ENCODE measurements at places on chromosomes 4 and X.
A peak's percentile ranks its signal among the peaks of the same experiment; 100 is the strongest.

- DNase-seq: no peak
These were observed 5.4 kb downstream of the ALPK1 start for GRCh38 chr4:112302320-112303274.

DNA sequence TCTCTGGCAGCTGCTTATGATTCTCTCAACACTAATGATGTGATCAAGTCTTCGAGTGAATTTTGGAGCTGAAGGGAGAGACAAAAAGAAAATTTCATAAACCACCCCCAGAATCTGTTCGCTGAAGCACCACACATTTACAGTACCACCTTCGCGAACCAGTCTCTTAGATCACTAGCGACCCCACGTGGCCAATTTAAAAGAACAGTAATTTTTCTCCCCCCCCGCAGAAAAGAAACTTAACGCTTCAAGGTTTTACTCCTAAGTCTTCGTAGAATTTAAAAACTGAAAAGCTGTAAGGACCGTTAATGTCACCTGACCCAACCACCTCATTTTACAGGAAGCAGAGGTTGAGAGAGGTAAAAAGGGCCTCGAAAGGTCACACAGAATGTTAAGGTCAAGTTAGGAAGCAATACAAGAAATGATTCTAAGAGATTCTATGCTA, 187.5 kb downstream of the QDPR start:
- DNase-seq: peak; percentile 74

DNA sequence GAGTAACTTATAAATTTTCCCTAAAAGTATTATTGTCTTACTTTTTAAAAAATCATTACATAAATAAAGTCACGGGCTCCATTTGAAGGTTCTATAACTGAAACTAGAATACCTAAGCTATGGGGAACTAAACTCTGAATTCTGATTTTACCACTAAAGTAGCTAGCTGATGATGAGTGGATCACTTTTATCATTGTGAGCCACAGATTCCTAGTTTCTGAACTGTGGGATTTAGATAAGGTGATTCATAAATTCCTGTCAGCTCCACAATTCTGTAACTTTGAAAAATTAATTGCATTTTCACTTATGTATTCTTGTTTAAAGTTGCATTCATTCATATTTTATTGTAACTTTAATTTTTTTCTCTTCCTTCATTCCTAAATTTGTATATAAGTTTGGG, 540.9 kb downstream of the GBA3 start:
- no peak for DNase-seq

DNA sequence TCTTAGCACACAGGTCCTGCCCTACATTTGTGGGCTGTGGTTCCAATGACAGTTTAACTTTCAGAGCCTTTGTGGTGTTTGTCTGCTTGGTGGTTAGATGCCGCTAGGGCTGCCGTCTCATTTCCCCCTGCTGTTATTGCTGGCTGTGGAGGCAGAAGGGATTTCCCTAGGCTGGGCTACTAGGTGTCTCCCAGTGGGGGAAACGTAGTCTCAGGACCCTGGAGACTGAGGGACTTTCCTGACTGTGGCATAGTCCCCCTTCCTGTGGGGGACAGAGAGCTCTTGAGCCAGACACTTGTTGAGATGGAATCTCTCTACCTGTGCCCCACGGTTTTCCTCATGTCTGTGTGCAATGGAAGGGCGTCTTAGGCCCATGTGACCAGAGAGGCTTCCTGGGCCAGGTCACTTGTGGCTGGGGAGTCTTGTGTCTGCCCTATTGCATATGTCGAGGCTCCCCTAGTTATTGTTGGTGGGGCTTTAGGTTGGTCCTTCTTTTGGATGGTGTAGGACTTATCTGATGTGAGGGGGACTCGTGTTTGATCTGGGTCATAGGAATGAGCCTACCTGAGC, 68.2 kb downstream of the ARHGAP10 start:
- no peak for DNase-seq

GRCh38 chrX:19924285-19924684, 36.9 kb upstream of the SH3KBP1 start:
- DNase-seq: no peak

DNA sequence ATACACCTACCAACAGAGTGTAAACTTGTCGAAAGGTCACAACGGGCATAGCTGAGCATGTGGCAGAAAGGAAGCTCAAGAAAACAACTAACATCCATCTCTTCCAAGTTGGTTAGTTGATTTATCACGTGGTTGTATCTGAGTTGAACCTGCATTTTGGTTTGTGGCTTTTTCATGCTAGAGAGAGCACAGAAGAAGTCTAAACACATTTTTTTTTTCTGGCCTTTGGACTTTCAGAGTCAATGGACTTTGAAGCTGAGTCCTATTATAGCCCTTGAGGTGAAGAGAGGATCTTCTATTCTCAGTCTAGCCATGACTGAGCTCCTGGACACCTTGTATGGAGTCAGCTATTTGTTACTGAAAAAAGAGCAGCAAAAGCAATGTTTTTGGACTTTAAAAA, 150.6 kb upstream of the TRPC5 start:
- no peak for DNase-seq

- DNase-seq: no peak
These were observed 152.3 kb upstream of the MAD2L1 start for GRCh38 chr4:120218981-120219380.

DNA sequence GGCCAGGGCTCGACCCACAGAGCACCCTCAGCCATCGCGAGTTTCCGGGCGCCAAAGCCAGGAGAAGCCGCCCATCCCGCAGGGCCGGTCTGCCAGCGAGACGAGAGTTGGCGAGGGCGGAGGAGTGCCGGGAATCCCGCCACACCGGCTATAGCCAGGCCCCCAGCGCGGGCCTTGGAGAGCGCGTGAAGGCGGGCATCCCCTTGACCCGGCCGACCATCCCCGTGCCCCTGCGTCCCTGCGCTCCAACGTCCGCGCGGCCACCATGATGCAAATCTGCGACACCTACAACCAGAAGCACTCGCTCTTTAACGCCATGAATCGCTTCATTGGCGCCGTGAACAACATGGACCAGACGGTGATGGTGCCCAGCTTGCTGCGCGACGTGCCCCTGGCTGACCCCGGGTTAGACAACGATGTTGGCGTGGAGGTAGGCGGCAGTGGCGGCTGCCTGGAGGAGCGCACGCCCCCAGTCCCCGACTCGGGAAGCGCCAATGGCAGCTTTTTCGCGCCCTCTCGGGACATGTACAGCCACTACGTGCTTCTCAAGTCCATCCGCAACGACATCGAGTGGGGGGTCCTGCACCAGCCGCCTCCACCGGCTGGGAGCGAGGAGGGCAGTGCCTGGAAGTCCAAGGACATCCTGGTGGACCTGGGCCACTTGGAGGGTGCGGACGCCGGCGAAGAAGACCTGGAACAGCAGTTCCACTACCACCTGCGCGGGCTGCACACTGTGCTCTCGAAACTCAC, 3.6 kb downstream of the MID1IP1 start:
- DNase-seq: no peak

GRCh38 chr4:142719854-142720541, 126.1 kb downstream of the INPP4B start:
- DNase-seq: peak; percentile 4

DNA sequence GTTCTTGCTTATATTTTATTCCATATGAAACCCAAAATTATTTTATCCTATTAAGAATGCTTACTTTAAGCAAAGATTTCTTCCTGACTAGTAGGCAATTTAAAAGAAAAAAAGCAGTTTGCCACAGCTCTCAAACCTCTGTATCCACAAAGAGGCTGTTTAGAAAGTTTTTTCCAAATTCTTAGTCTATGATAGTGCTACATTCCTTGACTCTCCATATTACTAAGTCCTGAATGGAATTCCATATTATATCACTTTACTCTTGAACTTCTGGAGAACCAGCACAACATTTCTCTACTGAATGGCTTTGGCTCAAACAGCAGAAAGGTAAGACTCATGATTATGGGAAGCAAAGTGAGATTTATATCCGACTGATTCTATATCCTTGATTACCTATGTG, 8.3 kb downstream of the SLC10A6 start:
- DNase-seq: no peak

DNA sequence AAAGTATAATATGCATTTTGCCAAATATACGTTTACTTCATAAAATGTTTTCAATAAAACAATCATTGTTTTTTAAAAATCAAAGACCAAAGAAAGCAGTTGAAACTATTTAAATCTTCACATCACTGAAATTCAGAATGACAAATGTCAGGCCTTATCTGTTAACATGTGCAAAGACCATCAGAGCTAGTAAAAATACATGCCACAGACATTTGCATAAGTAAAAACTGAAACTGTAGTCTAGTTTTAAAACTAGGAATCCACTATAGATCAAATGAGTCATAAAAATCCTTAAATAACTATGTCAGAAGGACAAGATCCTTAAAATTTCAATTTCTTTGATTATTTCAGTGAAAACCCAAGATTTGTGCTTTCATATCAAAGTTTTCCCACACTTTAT, 24.8 kb downstream of the KLHL15 start:
- no peak for DNase-seq

- DNase-seq: no peak
These were observed 178.7 kb downstream of the SLIT2 start for GRCh38 chr4:20430259-20430941.

DNA sequence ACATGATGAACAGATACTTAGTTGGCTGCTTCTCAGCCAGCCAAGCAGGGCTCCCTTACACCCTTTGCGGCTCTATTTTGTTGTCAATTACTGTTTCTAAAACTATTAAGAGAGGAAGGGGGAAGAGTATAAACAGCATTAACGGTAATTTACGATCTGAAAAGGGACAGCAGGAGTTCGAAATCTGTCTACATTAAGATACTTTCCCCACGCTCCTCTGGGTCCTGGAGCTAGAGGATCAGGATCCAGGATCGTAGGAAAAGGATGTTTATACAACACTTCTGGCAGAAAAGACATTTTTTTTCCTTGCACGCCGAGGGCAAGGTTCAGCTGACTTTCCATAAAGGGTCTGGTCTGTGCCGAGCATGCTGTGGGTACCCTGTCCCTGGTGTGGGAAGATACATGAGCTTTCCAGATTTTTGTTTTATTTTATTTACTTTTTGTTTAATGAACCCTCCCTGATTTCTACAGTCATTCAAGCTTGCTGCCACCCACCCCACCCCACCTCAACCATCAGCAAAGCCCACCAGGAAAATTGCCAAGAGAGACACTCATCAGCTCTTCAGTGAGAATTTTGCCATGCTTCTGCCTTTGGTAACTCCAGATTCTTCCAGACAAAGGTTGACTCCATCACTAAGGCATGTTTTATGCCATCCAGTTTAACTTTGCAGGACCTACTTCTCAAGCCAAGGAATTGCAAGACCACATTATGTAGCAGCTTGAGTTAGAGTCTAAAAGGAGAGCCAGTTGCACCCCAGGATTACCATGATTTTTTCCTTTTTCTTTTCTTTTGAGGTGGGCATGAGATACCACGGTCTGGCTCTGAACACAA, 188.1 kb downstream of the QDPR start:
- no peak for DNase-seq

DNA sequence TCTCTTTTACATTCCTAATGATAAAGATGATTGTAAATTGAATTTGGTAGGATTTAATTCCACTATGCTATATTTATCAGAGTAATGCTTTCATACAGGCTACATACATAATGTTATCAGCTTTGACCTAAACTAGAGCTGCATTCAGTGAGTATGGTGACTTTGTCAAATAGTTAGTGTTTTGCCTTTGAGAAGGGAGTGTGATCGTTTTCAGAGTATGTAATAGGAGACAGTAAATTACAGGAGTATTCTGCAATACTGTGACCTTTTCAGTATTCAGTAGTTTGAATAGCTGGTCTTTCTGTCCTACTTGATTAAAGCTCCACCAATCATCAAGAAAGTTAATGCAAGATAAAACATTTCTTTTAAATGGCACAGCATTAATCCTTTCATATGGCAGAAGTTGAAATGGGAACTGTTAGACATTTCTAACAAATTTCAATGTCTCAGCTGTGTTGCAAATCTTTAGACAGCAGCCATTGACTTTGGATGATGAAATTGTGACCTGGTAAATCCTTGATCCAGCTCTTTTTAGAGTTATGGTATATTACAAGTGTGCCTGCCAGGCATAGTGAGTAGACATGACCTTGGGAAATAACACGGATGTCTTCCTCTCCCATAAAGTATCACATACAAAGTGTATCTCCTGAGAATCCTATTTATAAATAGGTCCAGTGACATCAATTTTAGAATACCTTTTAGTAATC, 455.3 kb downstream of the KCTD8 start:
- no peak for DNase-seq

GRCh38 chr4:145531859-145532258, 50.2 kb downstream of the SMAD1 start:
- DNase-seq: no peak

GRCh38 chr4:141335166-141335565, 114.5 kb downstream of the ZNF330 start:
- no peak for DNase-seq

- no peak for DNase-seq
These were observed 31.0 kb downstream of the F8 start for GRCh38 chrX:154991476-154991875.

DNA sequence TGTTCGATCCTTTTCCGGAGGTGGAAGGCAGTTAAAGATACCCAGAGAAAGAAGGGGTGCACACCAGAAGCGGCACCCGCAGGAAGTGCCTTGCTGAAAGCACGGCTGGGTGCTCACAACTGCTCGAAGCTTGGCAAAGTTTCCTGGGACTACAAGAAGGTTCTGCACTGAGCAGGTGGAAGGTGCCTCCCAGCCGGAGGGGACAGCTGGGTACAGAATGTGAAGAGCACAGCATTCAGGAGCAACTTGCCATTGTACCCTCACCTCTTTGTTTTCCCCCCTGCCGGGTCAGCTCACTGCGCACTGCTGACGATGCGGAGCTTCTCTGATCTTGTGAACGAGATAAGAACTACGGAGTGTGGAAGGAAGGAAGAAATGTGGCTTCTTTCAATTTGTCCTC, 289.2 kb downstream of the FBXW7 start:
- DNase-seq: no peak

DNA sequence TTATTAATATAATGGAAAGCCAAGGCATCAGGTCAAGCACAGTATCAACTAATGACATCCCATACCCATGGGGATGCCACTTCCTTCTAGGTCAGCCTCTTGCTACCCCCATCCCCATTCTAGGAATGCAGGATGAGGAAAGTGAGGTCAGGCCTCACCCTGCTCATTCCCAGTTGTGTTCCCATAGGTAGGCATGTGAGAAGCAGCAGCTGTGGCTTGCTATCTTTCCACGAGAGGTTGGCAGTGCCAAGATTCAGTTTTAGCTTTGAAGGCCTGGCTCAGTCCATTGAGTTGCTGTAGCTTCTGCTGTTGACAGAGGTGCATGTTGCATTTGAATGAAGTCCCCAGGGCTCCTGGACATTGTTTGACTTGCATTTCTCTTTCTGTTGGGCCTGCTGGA, 15.5 kb downstream of the LONRF3 start:
- DNase-seq: no peak

DNA sequence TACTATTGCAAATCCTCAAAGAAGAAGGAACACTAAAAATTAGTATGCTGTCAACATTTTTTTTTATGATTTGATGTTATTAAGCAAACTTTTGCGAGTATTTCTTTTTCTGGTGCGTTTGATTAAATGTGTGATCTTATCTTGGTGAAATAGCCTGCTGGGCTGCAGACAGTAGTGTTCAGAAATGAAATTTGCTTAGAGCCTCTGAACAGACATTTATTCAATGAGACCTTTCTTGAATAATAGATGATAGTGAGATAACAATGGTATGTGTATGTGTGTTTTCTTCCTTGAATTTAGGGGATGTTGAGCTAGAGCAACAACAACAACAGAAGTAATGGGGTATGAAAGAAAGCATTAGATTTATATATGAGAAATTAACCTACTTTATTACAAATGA, 12.7 kb downstream of the ADGRL3 start:
- DNase-seq: no peak

All from left kidney (tissue), 8 donors.